Dorsolateral prefrontal cortex (tissue), 122 donors: ENCODE measurements at places on chromosomes 2 and 18. TPM values are rescaled to one million over a fixed set of nuclear protein-coding genes. Genes with fewer than 3 reads are reported as not detected.

DNA sequence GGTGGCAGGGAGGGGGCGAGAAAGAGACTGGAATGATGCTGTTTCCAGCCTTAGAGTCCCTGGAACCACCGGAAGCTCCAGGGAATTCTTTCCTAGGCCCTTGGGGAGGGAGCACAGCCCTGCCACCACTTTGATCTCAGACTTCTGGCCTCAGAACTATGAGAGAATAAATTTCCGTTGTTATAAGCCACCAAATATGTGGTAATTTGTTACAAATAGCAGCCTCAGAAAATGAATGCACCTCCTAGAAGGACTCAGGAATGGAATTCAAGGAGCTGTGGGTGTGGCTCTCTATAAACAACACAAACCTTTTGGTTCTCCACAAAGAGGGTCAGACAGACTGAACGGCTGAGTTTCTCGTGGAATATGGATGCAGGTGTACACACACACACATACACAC lies 144.5 kb downstream of the ACKR3 start:
- no peak for DNase-seq

- DNase-seq = no peak
These were observed 48.3 kb downstream of the RFTN2 start for GRCh38 chr2:197626965-197627625.

DNA sequence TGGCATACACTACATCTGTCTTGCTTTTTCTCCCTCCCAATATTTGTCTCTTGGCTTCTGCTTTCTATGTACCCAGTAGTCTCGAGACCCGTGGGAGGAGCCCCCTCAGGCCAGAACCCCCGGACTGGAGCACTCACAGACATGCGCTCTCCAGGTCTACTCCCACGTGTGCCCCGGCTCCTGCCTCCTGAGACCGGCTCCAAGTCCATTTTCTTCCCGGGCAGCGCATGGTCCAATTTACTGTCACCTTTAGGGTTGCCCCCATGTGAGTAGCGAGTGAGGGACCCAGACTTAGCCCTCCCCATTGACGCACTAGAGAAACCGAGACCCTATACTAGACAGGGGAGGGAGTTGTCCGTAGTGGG lies 11.8 kb upstream of the TEX51 start:
- DNase-seq = no peak

DNA sequence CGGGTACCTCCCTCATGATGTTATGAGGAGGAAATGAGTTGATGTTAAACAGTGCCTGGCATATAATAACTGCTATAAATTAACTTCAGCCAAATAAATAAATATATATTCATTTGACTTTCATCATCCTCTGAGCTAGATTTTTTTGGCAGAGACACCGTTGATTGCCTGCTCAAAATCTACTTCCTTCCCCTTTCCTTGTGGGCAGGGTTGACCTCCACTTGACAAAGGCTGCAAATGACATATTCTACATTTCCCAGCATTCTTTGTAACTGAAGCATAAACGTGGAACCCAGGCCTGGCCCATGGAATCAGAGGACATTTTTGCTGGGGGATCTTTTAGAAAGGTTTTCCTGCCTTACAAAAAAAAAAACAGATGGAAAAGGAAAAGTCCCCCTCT lies 177.8 kb downstream of the TXNL1 start:
- no peak for DNase-seq

- no peak for DNase-seq
These were observed 5.3 kb upstream of the NPPC start for GRCh38 chr2:231931481-231931915.

- no peak for DNase-seq
These were observed 14.8 kb upstream of the PROC start for GRCh38 chr2:127403460-127403859.

DNA sequence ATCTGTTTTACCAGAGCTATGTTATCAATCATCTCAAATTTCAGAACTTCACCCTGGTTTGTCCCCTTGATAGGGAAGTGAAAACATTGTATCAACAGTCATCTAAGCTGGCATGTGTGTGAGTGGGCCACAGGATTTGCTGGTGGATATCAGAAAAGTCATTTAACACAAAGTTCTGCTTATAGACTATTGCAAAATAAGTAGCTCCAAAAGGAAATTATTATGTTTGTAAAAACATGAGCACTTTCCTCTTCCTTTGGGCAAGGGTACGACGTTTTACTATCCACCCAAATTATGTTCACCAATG lies 20.7 kb upstream of the COPS8 start:
- no peak for DNase-seq

- no peak for DNase-seq
These were observed 234.3 kb upstream of the NCKAP5 start for GRCh38 chr2:133802409-133803039.

DNA sequence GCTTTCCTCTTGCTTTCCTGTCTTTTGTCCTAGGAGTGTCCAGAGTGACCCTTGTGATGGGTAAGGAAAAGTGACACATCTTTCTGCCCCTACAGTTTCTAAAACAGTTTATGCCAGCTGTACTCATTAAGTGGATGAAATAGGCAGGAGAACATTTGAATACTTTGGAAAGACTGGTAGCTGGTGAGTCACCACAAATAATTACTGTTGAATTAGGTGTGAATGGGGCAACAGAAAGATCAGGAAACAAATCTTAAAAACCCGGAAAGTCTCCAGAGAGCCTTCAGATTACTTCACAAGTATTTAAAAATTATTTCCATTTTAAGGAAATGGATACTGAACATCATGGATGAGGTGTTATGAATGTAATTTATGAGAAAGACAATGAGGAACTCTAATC lies 278.5 kb downstream of the CLIP4 start:
- DNase-seq = no peak

- DNase-seq = no peak
These were observed 203.4 kb upstream of the ID2 start for GRCh38 chr2:8478471-8478793.

- peak; percentile 15 for DNase-seq
These were observed 27.4 kb upstream of the PXDN start for GRCh38 chr2:1771626-1772280.

GRCh38 chr2:159118859-159119500 lies 150.5 kb downstream of the TANC1 start:
- DNase-seq = no peak

DNA sequence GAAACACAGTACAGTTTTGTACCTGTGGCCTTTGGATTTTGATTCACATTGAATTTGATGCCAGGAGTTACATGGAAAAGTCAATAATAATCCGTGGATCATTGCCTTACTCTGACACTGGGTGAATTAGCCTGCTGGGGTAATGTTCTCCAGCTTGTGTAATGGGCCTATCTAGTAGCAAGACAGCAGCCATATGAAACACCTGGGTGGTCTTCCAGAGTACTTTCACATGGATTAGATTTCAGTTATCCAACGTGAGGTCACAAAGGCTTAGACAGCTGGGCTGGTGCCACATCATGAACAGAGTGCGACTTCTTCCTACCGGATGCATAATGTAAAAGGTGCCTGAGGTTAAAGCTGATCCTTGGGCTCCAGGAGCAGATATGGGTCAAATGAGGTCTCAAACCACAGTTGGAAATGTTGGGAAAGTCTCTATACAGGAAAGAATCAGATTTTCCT lies 486.8 kb downstream of the PARD3B start:
- DNase-seq = no peak

DNA sequence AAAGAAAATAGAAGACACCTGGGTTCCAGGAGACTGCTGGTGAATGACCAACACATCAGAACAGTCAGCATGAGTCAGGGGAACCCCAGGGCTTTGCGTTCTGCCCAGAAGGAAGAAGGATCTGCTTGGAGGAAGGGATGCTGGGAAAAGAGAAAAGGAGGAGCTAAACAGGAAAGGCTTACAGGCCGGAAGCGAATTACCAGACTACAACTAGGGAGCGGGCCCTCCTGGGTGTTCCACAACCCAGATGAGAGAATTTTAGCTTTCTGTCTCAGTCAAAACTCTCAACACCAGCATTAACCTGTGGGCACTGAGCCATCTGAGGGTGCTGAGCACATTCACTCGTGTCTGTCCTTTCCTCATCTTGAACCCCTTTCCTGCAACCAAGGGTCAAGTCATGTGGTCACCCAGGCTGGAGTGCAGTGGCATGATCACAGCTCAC lies 19.2 kb downstream of the CDC42EP3 start:
- DNase-seq = no peak

DNA sequence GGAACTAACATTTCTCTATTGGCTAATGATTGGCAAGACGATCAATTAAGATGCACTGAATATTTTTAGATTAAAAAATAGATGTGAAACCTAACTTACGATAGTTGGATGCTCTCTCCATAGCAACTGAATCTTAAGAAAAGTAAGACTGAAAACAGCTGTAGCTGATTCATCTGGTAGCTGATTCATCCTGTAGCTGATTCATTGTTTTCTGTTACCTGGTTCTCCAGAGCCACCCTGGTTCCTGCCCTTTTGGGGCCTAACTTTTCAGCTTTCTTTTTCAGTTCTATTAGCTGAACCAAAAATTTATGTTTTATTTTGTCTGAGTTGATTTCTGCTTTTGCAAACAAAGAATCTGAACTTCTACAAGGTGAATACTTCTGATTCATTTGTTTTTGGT lies 22.7 kb upstream of the SPR start:
- no peak for DNase-seq

The SP140 gene
- total RNA-seq = 8.2 TPM

The LNPK gene
- 64.4 TPM for total RNA-seq

The ST8SIA5 gene
- total RNA-seq = 63.9 TPM

The CROCC2 gene
- total RNA-seq = not detected

The CRYGC gene
- not detected for total RNA-seq
